Hematopoietic multipotent progenitor cell (in vitro differentiated cells): ENCODE measurements at places on chromosomes 3 and 15. TPM values are rescaled to one million over a fixed set of nuclear protein-coding genes. Genes with fewer than 3 reads are reported as not detected.

- no peak for DNase-seq
Observed at GRCh38 chr15:67144609-67145311, 79.4 kb downstream of the SMAD3 start.

- DNase-seq = no peak
Observed at GRCh38 chr3:183619624-183620251, 15.7 kb upstream of the KLHL24 start.

DNA sequence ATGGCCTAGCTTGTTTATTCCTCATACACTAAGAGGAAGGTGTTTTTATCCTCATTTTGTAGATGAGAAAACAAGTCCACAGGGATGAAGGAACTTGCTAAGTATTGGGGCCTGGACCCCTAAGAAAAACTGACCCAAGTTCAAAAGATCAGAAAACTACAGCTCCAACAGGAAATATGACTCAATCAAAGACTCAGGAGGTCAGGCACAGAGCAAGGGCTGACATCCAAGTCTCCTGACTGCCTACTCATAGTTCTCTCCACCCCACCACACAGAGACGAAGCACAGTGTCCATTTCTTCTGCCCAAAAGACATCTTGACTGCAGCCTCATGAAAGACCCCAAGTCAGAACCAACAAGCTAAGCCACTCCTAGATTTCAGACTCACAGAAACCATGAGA lies 26.9 kb upstream of the TPM1 start:
- DNase-seq = no peak

- DNase-seq = no peak
Observed at GRCh38 chr3:133468251-133468721, 68.4 kb downstream of the BFSP2 start.

DNA sequence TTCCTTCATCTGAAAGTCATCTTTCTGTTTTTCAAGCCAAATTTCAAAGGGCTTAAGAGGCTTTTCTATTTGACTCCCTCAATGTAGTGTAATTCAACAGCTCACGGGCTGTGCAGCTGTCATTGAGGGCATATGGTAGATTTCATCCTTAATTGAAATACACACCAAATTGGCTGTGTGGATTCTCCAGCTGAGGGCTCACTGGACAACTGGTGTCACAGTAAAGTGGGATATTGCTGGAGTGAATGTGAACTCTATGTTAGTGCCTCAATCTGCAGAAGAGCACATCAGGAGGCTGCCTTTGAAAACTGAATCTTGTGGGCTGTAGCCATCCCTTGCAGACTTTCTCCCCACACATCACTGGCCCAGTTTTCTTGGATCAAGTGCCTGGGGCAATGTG lies 120.1 kb downstream of the GALK2 start:
- no peak for DNase-seq

GRCh38 chr3:38085943-38086324 lies 46.9 kb downstream of the DLEC1 start:
- no peak for DNase-seq

DNA sequence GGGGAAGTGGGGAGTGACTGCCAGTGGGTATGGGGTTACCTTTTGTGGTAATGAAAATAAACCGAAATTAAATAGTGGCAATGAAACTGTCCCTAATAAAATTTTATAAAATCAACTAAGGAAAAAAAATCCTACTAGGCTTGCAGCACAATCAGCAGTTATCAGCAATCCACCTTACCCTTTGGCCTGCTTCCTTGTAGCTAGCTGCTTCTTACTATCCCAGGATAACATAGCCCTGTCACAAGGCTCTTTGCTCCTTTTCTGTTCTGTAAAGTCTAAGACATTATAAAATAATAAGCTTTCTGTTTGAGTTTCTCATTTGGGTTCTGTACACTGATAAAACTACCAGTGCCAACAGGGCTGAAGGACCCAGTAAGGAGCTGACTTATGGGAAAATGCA lies 23.0 kb upstream of the CTXND1 start:
- no peak for DNase-seq

DNA sequence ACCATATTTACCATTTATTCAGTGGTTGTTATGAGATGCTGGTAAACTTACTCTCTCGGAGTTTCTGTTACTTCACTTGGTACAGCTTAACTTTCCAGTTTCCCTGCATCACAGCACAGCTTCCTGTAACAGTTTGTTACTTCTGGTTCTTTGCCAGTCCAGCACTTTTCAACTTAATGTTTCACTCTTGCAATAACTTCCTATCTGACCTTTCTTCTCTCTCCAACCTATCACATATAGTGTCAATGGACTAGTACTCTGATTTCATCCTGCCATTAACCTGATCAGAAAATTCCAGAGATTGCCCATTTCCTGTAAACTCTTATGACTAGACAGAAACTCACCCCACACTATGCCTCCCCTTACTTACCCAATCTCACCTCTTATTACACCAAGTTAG lies 3.9 kb upstream of the ATP11B start:
- no peak for DNase-seq

GRCh38 chr15:31101262-31102038 lies at the start of gene TRPM1:
Gene TRPM1, minus strand, starts transcription at chr15:31101725. Its CDS starts 20,370 bp downstream, at chr15:31081355.
- no peak for DNase-seq

DNA sequence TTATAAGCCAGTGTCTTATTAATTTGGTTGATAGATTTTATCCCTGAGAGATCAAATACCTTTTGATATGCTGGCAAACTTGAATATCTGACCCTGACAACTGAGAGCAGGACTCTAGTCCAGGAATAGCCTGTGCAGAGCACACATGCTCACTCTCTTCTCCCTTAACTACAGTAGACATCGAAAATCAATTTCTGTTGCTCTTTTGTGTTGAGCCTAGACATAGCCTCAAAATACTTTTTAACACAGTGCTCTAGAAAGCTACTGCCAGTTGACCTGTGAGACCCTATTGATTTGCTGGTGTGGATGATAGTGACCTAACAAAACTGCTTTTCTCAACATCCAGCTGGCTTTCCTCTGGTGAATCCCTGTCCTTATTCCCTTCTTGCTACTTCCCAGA lies 86.4 kb upstream of the ANKRD28 start:
- DNase-seq = no peak

DNA sequence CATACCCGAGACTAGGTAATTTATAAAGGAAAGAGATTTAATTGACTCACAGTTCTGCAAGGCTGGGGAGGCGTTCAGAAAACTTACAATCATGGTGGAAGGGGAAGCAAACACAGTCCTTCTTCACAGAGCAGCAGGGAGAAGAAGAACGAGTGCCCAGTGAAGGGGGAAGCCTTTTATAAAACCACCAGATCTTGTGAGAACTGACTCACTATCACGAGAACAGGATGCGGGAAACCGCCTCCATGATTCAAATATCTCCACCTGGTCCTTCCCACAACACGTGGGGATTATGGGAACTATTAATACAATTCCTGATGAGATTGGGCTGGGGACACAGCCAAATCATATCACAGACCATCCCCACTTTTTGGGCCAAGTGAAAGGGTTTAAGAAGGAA lies 58.8 kb upstream of the CTXND1 start:
- DNase-seq = no peak

GRCh38 chr15:78408961-78409360 lies 29.1 kb upstream of the IREB2 start:
- no peak for DNase-seq

DNA sequence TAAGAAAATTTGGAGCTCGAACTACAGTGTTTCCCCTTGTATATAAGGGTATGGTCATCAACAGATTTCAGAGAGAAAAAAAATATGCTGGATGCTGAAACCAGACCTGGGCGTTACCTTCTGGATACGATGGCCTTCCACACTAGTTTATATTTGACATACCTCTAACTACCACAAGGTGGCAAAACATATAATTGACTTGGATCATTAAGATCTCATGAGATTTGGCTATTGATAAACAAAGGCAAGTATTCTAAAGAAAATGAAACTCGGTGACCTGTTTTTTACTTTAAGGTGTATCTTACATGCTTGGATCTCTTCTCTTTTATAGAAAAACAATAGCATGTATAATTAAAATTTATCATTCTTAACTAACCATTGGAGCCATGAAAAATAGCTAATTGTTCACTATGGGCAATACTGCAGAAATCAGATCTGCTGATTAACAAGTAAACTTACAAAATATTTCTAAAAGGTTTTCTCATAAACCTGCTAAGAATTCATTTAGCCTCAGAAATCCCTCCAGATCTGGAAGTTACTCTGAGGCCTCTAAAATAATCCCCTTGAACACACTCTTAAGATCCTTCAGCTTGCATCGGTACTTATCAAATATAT lies 300.6 kb upstream of the KCNH8 start:
- peak; percentile 44 for DNase-seq

Gene CD80
- 0.54 TPM for total RNA-seq

Gene CPA3
- 80.5 TPM for total RNA-seq

Gene SRP14
- 75.1 TPM for total RNA-seq

Gene KCNMB2
- total RNA-seq = not detected

Gene KBTBD12
- 0.27 TPM for total RNA-seq

Gene RTP3
- total RNA-seq = not detected

Gene DUSP7
- total RNA-seq = 25.3 TPM

Gene OPA1
- 27.5 TPM for total RNA-seq
